ENCODE measurements at places on chromosomes 4 and X. TPM values are rescaled to one million over a fixed set of nuclear protein-coding genes. Genes with fewer than 3 reads are reported as not detected.

Gene BST1
- 0.54 TPM for total RNA-seq

- DNase-seq: no peak
Measured at GRCh38 chrX:155215443-155216178, 649 bp upstream of the VBP1 start.

- DNase-seq: no peak
Measured at GRCh38 chr4:133145758-133146573, 3.1 kb upstream of the PCDH10 start.

GRCh38 chr4:185623444-185624258, 88.3 kb upstream of the PDLIM3 start:
- no peak for DNase-seq

- DNase-seq: no peak
Measured at GRCh38 chr4:31146366-31146765, 426.2 kb downstream of the PCDH7 start.

DNA sequence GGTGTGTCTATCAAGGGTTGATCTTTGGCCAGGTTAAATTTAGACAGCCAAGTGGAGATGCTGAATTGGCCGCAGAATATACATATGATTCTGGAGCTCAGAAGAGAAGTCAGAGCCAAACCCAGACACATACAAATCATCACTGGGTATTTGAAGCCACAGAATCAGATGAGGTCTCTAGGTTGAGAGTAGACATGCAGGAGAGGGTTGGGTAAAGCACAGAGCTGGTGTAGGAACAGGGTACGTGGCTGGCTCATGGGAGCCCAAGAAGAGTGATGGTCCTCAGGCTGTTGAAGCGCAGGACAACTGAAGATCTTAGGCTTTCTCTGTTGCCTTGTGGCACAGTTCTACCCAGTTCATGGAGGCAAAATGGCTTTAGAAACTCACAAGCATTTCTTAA, 37.7 kb downstream of the ADAMTS3 start:
- no peak for DNase-seq

GRCh38 chr4:52142816-52143215, 91.7 kb downstream of the SPATA18 start:
- no peak for DNase-seq

Measured in osteocyte (in vitro differentiated cells).